ENCODE measurements at places on chromosomes 3 and 15.

GRCh38 chr3:28012830-28013229 is 228.6 kb upstream of the CMC1 start:
- DNase-seq, result no peak

GRCh38 chr15:66489179-66489791 is 8.3 kb downstream of the SNAPC5 start:
- DNase-seq, result no peak

GRCh38 chr15:52103217-52104207 is 9.1 kb downstream of the BCL2L10 start:
- no peak for DNase-seq

DNA sequence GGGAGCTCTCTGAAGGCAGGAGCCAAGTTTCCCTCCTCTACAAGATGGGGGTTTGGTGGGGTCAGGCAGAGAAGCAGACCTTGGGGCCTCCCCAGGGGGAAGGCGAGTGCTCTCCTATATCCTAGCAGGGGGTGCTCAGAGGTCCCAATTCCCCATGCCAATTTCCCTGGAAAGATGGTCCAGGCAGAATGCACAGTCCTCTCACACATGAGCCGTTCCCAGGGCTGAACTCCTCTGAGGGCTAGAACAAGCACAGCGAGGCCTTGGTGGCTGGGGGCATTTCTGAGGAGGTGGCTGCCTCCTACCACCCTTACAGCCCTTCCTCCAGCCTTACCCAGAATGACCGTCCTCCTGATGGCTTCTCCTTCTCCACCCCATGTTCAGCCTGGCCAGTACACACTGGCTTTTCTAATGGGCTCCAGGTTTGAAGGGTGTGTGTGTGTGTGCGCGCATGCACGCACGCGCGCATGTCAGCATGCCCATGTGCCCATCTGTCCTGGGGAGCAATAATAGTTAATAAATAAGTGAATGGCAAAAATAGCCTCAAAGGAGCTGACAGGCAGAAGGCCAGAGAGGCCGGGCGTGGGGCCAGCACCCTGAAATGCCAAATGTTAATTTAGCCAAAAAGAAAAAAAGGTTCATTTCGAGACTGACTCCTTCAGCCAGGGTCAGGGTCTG is 24.4 kb downstream of the ADCY5 start:
- no peak for DNase-seq

DNA sequence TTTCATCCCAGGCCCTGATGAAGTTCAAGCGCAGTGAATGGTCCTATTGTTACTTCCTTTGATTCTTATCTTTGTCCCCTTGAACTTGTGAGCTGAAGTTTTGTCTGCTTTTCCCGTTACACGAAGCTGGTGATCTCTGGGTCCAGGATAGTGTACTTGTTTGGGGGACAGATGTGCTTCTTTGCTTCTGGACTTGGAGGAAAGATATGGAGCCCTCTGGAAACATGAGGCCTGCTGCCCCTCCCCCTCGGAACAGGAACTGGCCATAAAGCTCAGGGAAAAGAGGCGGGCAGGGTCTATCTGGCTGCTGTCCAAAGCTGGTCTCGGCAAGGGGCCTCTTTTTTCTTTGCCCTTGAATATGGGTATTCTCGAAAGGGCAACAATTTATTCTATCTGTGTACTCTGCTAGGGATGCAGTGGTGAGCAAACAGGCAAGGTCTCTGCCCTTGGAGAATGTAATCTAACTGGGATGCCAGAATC is 47.6 kb downstream of the IDH2 start:
- no peak for DNase-seq

DNA sequence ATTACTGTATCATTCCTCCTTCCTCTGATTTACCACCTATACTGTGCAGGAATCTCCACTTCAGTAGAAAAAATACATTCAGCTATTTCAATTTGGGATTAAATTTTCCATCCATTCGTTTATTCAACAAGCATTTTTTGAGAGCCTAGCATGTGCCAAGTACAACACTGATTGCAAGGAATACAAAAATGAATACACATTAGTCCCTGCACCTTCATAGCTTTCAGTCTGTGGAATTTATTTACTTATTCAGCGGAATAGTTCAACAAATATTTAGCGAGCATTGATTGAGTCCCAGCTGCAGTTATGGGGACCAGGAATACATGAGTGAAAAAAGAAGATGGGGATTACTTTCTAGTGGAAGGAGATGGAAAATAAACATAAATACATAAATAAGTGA is 606.8 kb upstream of the TBL1XR1 start:
- no peak for DNase-seq

DNA sequence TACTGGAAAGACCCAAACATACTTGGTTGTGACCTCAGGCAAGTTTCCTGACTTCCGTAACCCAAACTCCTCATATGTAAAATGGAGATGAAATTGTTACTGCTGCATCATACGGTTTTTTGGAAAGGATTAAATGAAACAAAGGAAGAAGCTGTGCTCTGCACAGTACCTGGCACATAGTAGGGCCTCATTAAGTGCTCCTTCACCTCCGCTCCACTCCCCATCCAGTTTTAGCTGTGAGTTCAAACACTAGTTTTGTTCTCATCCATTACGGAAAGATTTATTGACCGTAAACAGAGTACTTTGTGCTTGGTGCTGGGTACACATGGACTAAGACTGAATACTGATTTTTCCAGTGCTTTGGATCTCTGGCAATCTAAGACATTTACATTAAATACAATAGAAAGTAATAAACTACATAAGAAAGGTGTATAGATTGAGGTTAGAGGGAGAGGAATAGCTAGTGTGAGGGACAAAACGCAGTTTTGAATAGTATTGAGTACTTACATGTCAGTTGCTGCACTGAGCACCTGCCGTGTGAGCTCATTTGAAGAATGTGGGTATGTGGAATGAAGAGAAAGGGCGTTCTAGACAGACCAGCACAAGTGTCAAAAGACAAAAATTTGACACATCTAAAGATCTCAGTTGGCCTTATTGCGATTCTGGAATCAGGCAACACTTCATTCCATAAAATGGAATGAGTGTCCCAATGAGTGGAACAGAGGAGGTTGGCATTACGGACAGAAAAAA is 594 bp upstream of the ICE2 start:
- no peak for DNase-seq

DNA sequence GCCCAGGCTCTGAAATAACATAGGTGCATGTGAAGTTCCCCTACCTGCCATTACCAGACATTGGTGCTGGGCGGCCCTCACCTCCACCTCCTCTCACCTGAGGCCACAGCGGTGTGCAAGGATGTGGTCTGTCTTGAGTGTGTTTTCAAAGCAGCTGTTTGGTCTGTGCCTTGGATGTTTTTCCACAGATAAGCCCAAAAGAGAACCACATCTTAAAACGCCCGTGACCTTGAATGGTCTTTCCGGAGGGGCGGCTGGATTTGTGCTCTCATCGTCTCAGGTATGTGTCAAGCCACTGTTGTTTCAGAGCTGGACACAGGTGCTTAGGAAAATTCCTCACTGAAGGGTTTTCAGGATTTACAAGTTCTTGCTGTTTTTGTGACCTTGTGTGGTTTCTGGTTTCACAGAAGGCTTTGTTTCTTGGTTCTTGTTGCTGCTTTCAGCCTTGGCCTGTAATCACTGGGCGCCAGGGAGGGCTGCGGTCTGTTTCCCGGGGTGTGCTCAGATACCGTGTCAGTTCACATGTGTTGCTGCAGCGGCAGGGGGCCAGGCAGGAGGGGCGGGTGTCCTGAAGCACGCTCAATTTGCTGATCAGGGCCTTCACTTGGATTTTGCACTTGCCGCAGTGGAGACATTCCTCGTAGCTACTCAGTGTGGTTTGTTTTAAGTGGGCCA is 128.4 kb downstream of the IGF1R start:
- no peak for DNase-seq

DNA sequence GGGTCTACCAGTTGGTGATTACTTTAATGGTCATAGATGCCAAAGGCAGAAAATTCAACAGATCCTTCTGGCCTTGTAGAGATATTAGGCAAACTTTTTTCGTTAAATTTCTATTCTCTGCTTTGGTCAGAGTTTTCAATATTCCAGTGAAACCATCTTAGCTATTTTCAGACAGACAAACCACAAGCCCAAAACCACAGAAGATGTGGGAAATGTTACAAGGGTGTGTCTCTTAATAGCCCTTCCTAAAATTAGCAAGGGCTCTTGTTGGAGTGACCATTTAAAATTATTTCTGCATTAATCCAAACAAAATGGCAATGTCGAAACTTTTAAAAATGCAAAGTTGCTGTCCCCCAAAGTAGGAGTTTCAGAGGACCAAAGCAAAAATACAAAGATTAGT is 102.8 kb downstream of the ARRDC4 start:
- no peak for DNase-seq

- DNase-seq, result no peak
Measured at GRCh38 chr15:47742742-47743141, 25.4 kb downstream of the SEMA6D start.

- no peak for DNase-seq
Measured at GRCh38 chr3:196195664-196196265, 15.4 kb downstream of the ZDHHC19 start.

GRCh38 chr3:42066516-42067181 is 24.5 kb upstream of the TRAK1 start:
- no peak for DNase-seq

DNA sequence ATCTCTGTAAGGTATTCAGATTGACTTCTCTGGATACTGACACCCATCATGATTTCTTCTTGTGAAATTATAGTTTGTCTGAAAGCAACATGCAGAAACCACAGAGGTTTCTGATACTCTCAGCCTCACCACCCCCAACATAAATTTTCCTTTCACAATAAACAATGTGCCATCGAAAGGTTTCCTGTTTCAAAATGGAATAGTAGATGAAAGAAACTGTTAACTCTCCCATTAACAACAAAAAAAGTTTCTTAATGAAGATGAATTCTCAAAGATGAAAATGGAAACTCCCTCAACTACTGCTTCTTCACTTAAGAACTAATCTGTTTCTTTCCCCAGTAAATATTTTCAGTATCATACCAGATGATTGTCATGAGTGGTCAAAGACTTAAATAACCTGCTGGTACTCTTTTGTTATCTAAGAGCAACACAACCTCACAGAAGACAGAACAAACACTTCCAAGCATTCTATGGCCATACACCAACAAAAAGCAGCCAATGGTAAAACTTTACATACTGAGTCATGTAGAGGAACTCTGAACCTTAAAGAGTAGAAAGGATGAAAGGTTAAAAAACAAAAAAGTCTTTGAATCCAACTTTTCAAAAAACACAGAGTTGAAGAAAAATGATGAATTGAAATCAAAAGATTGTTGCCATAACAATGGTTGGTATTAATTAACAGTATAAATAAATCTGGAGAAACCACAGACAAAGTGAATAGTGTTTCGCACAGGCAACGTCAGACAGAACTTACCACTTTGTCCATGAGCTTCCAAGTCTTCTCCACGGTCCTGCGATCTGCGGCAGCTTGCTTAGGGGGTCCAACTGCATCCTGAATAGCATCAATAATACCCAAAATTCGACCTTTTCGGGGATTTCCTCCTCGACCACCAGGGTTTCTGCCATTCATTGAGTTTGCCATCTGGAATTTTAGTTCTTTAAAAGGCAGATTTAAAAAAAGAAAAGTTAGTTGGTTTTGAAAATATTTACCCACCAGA is 1.9 kb downstream of the CBLB start:
- DNase-seq, result no peak

GRCh38 chr15:95922431-95922830 is 408.1 kb upstream of the NR2F2 start:
- no peak for DNase-seq

DNA sequence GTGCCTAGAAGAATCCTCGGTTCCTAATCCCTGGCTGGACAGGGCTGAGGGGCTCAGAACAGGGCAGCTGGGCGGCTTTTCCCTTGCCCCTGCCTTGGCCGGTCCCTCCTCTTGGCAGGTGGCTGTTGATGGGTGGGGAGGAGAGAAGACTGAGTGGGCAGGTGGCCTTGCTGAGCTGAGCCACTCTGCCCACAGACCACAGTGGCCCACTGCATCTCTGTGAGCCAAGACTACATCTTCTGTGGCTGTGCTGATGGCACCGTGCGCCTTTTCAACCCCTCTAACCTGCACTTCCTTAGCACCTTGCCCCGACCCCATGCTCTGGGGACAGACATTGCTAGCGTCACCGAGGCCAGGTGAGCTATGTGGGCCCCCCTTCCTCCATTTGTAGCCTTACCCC is 14.5 kb upstream of the JMJD7 start:
- no peak for DNase-seq

DNA sequence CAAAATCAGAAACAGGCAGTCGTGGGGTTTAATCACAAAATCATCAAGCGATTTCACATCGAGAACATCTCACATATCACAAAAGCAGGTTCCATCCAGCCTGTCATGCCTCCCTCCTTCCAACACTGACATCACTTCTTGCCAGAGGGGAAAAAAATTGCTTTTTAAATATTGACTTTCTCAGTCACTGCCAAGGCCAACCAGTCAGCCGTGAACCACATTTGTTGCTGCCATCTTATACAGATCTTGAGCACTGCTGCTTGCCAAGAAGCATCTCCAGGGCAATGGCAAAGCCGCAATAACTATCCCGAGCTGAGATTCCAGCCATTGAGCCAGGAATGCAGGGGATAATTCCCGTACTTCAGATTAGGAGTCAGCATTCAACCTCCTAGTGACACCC is 174.6 kb downstream of the ANXA2 start:
- no peak for DNase-seq

- DNase-seq, result no peak
Measured at GRCh38 chr3:127247292-127247691, 40.6 kb downstream of the PRR20G start.

DNA sequence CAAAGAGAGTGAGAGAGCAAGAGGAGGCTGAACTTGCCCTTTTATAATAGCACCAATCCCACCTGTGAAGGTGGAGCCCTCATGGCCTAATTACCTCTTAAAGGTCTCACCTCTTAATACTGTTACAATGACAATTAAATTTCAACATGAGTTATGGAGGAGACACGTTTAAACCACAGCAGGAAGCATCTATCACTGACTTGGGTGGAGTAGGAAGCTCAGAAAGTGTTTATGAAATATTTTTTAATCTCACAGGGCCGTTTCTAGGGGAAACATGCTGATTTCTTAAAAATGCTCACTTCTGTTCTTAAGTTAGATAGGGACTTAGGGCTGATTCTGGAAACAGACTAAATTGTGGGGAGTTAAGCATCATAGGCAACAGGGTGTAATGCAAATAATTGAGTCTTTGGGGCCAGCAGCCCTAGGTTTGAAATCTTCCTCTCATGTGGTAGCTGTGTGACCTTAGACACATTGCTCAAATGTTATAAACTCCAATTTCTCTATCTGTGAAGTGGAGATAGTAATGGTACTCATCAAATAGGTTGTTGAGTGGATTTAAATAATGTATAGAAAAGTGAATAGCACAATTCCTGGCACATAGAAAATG is 133.3 kb upstream of the KLHL25 start:
- DNase-seq, result no peak

GRCh38 chr3:110318108-110318507 is 753.5 kb upstream of the NECTIN3 start:
- DNase-seq, result no peak

GRCh38 chr15:52379395-52380106 is 83.9 kb upstream of the MYO5C start:
- no peak for DNase-seq
